ENCODE measurements at places on chromosomes 1 and 21.

- no peak for DNase-seq
Observed at GRCh38 chr1:29860681-29861080, 624.4 kb downstream of the PTPRU start.

DNA sequence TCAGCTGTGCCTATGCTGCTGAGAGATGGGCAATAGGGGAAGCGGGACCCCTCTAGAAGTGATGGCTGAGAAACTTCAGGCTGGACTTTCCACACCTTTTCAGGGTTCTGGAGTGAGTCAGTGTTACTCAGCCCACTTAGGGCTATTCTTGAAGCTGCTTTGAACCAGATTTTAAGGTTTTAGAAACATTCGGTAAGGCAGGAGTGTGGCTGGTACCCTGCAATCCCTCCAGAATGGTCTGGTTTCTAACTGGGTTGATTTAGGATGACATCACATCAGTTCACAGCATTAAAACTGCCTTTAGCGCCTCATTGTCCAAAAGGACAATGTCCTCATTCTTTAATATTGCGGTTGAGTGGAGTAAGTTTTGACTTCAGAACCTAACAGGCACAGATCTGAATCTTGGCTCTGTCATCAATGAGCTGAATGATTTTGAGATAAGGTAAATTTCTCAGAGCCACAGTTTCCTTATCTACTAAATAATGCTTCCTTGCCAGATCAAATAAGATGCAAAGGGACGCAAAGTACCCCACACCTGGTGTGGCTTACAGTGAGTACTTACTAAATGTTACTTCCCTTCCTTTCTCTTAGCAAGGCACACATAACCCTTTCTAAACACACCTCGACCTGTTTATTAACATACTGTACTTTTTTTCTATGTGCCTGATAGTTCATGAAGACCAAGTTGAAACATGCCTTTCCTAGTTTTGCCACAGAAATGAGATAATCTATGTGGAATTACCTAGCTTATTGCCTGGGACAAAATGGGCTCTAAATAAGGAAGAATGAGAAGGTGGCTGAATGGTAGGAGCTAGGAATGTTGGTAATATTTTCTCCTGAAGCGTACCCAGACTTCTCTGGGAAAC, 209.8 kb downstream of the ROR1 start:
- no peak for DNase-seq

- no peak for DNase-seq
Observed at GRCh38 chr1:106222403-106222802, 834.1 kb upstream of the PRMT6 start.

GRCh38 chr21:35824136-35824535, 236.2 kb downstream of the SETD4 start:
- DNase-seq, result no peak

- no peak for DNase-seq
Observed at GRCh38 chr1:218851586-218851985, 322.1 kb upstream of the LYPLAL1 start.

DNA sequence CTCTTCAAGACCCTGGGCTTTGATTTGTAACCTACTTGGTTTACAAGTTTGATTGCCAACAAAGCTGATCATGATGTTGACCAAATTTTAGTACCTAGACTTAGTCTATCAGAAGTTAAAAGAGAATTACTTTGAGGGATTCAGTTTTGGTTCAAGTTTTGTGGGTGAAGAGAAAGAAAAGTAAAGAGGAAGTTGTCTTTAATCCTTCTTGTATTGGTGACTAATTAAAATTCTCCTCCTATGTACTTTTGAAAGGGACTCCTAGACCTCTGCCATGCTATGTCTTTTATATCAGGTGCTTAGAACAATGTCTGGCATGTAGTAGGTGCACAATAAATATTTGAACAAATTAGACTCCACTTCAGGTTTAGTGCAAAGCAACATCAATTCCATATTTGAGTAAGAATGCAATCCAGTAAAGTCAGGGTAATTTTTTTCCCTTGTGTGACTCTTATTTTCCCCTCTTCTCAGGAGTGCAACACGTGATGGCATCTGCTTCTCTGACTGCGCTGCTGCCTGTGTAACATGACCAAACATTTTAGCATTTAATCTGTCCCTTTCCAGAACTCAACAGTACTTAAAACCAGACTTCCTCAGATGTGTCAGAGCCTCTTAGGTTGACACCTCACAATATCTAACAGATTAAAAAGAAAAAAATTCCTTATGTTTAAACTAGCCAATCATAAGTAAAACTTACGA, 41.1 kb upstream of the KCNQ4 start:
- DNase-seq, result no peak

- no peak for DNase-seq
Observed at GRCh38 chr1:40318970-40319621, 2.0 kb upstream of the COL9A2 start.

- peak; percentile 46 for DNase-seq
Observed at GRCh38 chr1:46516200-46516950, 26.7 kb downstream of the DMBX1 start.

GRCh38 chr1:117389779-117390178, 22.5 kb downstream of the MAN1A2 start:
- DNase-seq, result no peak

GRCh38 chr1:64495878-64496277, 25.9 kb downstream of the CACHD1 start:
- DNase-seq, result no peak

GRCh38 chr1:76759950-76760349, 107.3 kb upstream of the ST6GALNAC5 start:
- DNase-seq, result no peak

GRCh38 chr1:28172713-28173150, 3.8 kb downstream of the PTAFR start:
- no peak for DNase-seq

GRCh38 chr1:56326056-56326455, 253.3 kb downstream of the PLPP3 start:
- no peak for DNase-seq

GRCh38 chr21:40689840-40690360, 157.1 kb downstream of the DSCAM start:
- DNase-seq, result no peak

- DNase-seq, result no peak
Observed at GRCh38 chr1:58884706-58885661, 101.1 kb upstream of the JUN start.

DNA sequence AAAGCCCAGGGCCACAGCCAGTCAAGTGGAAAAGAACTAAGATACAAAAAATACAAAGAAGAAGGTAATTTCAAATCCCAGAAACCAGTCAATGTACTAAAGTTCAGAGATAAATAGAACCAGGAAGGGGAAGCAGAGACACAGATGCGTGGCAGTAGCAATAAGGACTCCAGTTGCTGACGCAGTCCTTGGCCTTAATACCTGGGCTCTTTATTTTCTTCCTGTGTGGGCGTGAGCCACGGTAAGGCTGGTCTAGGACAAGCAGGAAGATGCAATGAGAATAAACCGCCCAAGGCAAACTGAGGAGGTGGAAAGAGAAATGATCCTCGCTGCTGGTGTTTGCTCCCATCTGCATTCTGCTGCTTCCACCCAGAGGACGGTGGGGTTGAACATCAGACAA, 65.6 kb upstream of the PLXNA2 start:
- DNase-seq, result no peak

GRCh38 chr1:21012937-21013336, 163.8 kb downstream of the EIF4G3 start:
- DNase-seq, result no peak

DNA sequence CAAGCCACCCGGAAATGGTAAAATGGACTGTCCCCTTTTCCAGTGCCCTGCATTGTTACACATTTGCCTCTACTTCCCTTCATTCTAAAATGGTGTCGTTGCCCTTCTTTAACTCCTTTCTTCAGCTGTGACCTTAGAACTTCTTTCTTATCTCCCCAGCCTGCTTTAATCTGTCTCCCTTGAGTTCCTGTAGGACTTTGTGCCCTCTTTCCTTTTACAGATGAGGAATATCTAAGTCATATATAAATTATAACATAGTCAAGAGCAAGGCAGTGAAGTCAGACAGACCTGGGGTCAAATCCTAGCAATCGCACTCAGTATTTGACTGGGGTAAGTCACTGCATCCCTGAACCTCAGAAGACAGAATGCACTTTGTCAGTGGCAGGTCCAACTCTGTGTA, 31.4 kb upstream of the TMEM222 start:
- DNase-seq, result no peak

- DNase-seq, result no peak
Observed at GRCh38 chr1:216627252-216627651, 96.0 kb downstream of the ESRRG start.

- no peak for DNase-seq
Observed at GRCh38 chr1:165060285-165060793, 296.2 kb downstream of the LMX1A start.

- DNase-seq, result no peak
Observed at GRCh38 chr21:21929789-21930188, 931.6 kb downstream of the NCAM2 start.

DNA sequence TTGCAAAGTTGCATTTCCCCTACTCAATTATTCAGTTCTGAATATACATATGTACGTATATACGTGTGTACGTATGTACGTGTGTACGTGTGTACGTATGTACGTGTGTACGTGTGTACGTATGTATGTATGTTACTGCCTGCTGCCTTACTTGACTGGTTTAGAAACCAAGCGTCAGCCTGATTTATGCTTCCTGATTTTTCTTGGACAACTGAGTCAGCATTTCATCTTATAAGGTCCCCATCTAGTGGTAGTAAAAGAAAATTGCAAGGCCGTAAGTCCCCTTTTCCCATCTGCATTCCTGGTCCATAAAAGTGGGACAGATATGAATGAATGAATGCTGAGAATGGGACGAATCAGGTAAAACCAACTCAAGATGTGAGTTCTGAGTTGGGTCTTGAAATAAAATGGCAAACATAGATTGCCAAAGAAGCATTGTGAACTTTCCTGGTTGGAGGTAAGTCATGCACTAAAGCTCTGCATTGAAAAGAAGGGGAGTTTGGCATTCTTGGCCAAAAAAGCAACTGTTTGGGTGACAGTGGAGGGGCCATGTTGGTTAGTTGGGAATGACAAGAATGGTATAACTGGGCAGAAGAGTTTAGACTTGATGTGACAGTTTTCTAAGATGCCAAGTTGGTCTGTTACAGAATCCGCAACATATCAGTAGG, 76.4 kb upstream of the DNAH14 start:
- DNase-seq, result no peak

GRCh38 chr1:96723377-96723776, 1.8 kb downstream of the PTBP2 start:
- DNase-seq, result no peak

- DNase-seq, result no peak
Observed at GRCh38 chr1:199867601-199868000, 159.9 kb upstream of the NR5A2 start.

DNA sequence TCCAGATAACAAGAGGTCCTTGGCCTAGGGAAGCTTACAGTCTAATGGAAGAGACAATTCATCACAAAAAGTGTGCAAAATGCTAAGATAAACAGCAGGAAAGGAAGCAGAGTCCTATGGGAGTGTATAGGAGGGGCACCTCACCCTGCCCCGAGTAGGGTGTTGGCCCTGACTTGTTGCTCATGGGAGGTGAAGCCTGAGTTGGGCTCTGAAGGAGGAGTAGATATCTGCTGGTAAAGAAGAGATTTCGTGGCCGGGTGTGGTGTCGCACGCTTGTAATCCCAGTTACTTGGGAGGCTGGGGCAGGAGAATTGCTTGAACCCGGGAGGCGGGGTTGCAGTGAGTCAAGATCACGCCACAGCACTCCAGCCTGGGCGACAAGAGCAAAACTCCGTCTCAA, 18.6 kb upstream of the GPR37L1 start:
- no peak for DNase-seq

DNA sequence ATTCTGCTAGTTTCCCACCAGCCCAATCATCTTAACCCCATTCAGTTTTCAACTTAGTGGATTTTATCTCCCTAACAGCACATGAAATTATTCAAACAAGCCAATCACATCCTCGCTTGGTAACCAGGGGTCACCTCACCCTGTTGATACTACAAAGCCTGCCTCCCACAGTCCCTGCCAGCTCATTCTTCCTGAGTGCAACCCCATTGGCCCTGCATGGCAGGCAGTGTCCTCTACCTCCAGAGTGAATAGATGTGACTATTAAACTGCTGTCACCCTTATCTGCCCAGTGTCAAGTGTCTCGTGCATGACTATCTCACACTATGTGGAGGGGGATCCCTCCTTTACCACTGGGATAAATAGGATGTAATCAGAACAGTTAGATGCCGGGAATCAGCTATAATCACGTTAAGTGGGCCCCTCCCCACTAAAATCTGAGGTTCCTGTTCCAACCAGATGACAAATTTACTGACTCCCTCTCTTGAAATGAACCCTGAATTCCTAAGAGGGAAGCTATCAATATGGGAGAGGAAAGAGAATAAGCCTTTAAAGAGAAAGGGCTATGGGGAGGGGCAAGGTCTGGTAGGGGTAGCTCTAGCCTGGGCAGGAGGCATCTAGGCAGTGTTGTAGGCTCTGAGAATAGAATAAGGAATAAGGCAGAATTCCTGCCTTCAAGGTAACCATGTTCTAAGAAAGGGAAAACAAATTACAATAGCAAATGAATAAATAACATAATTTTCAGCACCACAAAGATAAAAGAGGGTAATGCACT, 155.9 kb downstream of the SLC30A10 start:
- no peak for DNase-seq

DNA sequence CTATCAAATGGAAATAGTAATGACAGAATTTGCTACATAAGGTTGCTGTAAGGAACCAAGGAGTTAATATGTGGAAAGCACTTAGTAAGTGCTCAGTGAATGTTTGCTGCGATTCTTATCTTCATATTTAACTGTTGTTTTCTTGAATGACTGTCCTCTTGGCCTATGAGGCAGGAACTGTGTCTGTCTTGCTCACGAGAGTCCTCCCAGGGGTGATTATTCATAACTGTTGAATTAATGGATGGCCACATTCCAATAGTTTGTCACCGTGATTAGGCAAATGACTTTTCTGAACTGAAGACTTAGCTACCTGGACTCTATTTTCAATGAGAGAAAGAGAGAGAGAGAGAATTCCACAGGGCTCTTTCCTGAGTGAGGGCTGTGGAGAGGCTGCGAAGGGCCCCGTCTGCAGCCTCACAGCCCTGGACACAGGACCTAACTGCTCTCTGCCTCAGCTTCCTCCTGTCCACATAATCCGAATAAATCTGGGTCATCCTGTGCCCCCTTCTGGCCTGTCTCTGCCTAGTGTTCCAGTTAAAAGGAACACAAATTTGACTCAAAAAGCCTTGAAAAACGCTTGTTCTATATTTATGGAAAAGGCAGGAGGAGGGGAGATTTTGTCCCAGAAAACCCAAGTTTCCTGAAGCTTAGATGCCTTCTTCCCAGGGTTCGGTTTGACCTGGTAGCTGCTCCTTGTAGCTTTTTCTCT, 8.5 kb downstream of the EDN2 start:
- no peak for DNase-seq

GRCh38 chr1:243944429-243945160, 94.6 kb upstream of the AKT3 start:
- peak; percentile 49 for DNase-seq

DNA sequence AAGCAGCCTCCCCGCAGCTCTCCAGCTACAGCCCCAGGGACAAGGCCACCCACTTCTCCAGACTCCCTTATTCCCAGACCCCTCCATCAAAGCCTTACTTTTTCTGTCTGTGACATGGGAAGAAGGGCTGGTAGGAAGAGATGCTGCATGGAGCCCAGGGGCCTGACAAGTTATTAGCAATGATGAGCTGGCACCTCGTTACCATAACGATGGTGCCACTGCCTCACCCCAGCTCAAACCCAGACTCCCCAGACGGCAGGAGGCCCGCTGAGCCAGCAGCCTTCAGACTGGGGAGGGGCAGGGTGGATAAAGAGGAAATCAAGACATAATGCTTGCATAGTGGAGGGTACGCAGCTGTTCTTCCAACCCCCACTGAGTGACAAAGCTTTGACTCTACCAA, 3.3 kb downstream of the DLGAP3 start:
- no peak for DNase-seq

- DNase-seq, result no peak
Observed at GRCh38 chr1:215475796-215476481, 91.2 kb upstream of the KCTD3 start.
